ENCODE measurements at places on chromosomes 16 and 17. TPM values are rescaled to one million over a fixed set of nuclear protein-coding genes. Genes with fewer than 3 reads are reported as not detected.

Gene TEX14
- 0.55 TPM for total RNA-seq

Gene CDC6
- 141 TPM for total RNA-seq

Gene FMNL1
- total RNA-seq = 6.3 TPM

Gene CLDN7
- total RNA-seq = 174 TPM

Gene DCAF7
- total RNA-seq = 88.8 TPM

Gene TBC1D3E
- not detected for total RNA-seq

Gene JUP
- 87.9 TPM for total RNA-seq

Gene NIP7
- total RNA-seq = 72.8 TPM

Gene CHD9NB
- 2.6 TPM for total RNA-seq

- no peak for DNase-seq
Measured at GRCh38 chr16:14241631-14242030, 170.5 kb downstream of the MRTFB start.

DNA sequence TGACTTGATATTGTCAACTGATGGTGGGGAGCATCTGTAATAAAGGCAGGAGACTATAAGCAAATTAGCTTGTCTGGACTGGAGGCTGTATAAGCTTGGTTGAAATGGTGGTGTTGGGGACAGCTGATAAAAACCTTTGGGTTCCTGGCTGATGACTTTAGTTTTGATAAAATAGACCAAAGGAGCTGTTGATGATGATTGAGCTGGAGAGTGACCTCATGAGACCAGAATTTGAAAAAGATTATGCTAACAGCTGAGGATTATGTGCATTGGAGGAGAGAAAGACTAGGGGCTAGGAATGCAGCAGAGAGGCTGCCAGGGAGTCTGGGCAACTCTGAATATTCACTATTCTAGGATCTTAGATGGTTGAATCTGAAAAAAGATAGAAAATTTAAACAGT, 8.7 kb upstream of the CDC27 start:
- no peak for DNase-seq

DNA sequence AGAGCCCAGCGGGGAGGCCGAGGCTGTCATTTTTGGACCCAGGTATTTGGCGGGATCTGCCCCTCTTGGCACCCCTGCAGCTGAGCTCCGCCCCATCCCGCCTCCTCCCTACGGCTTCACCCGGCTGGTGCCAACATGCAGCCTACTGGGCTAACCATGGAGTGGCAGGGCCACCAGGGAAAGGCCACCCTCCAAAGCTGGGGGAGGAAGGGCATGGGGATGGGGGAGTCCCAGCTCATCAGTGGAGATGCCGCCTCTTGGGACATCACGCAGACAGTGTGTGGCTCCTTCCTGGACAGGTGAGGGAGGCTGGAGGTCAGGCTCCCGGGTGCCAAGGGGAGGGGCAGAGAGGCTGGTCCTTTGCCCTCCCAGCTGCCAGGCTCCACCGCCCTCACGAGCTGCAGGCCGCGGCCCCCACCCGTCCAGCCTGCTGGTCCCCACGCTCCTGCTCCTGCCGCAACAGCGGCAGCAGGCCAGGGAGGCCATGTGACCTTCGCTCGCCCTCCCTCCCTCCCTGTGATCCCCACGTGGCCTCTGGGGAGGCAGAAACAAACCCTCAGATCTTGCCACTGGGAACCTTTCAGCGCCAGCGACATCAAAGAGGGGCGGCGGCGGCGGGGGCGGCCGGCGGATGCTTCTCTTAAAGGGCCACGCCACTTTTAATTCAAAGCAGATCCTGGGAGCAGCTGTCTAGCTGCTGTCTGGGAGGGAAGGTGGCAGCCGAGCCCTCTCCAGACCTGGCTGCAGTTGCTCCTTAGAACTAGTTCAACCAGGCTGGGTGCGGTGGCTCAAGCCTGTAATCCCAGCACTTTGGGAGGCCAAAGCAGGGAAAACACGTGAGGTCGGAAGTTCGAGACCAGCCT, 6.8 kb upstream of the NOTUM start:
- peak; percentile 95 for DNase-seq

- no peak for DNase-seq
Measured at GRCh38 chr16:17224879-17225281, 245.9 kb downstream of the XYLT1 start.

GRCh38 chr16:49622421-49623402, 233.2 kb downstream of the ZNF423 start:
- DNase-seq = peak; percentile 22

DNA sequence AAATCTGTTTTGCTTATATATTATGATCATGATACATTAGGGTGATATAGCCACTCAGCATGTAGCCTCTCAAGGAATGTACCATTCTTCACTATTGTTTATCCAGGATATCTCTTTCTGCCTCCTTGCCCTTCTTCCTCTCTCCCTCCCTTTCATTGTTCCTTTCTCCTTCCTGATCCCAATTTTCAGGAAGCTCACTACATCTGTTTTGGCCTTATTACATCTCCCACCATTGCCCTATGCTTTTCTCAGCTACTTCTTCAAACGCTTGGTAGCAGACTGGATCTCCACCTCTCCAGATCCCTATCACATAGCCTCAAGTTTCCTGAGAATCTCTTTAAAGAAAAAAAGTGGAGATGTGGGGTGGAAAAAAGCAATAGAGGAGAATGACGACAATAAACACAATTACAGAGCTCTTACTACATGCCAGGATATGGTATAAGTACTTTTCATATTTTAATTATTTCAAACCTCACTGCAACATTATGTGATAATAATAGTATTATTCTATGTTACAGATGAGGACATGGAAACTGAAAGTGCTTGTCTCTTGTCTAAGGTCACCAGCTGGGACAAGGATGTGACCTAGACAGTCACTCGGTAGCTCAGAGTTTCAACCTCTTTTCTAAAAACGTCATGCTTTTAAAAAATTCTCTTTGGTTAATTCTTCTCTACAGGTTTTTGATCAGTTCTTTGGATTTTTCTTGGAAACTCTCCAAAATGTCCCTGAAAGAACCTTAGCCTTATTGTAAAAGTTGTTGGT, 959.1 kb downstream of the CDH11 start:
- DNase-seq = no peak

DNA sequence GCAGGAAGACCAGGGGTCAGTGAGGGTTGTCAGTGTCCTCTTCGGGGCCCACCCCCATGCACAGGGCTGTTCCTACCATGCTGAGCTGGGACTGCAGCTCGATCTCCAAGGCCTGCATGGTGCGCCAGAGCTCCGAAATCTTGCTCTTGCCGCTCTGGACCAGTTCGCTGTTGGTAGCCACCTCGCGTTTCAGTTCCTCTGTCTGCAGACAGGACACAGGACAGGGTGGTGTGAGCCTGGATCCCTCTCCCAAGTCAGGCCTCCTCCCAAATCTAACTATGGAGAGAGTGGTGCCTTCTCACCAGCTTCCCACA, 90.9 kb downstream of the GOSR1 start:
- DNase-seq = no peak

DNA sequence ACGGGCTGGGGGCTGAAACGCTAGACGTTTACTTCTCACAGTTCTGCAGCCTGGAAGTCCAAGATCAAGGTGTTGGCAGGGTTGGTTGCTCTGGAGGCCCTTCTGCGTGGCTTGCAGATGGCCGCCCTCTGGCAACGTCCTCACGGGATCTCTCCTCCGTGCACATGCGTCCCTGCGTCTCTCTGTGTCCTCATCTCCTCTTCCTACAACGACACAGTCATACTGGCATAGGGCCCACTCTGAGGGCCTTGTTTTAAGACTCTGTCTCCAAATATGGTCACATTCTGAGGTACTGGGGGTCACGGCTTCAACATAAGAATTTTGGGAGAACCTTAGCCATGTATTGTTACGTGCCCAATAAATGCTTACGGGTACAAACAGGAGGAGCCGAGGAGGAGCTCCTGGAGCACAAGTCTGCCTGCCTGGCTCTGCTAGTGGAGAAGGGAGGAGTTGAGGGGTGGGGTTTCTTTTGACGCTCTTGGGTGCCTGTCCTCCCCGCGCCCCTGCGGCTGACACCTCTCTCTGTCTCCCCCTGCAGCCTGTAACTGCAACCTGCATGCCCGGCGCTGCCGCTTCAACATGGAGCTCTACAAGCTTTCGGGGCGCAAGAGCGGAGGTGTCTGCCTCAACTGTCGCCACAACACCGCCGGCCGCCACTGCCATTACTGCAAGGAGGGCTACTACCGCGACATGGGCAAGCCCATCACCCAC, 141.1 kb downstream of the NTN1 start:
- DNase-seq = peak; percentile 91

GRCh38 chr16:71293919-71294318, 4.7 kb upstream of the CMTR2 start:
- DNase-seq = no peak

DNA sequence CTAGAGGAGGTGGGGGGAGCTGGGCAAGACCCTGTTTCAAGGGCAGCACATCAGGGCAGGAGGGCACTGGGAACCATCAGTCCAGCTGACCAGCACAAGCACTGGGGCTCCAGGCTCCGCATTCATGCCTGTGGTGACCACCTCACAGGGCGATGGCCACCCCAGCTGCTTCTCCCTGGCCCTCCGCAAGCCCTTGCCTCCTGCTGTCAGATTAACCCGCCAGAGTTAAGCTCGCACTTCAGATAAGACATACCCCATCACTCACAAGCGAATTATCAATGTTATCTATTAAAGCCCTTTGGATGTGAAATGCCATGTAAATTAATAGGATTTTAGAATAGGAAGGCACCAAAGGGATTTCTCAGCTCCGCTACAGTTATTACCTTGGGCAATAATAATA, 105.0 kb downstream of the CCDC182 start:
- no peak for DNase-seq

- no peak for DNase-seq
Measured at GRCh38 chr17:4920351-4921048, 11.6 kb upstream of the GP1BA start.

- DNase-seq = peak; percentile 43
Measured at GRCh38 chr16:56932721-56933619, 1.0 kb downstream of the HERPUD1 start.

DNA sequence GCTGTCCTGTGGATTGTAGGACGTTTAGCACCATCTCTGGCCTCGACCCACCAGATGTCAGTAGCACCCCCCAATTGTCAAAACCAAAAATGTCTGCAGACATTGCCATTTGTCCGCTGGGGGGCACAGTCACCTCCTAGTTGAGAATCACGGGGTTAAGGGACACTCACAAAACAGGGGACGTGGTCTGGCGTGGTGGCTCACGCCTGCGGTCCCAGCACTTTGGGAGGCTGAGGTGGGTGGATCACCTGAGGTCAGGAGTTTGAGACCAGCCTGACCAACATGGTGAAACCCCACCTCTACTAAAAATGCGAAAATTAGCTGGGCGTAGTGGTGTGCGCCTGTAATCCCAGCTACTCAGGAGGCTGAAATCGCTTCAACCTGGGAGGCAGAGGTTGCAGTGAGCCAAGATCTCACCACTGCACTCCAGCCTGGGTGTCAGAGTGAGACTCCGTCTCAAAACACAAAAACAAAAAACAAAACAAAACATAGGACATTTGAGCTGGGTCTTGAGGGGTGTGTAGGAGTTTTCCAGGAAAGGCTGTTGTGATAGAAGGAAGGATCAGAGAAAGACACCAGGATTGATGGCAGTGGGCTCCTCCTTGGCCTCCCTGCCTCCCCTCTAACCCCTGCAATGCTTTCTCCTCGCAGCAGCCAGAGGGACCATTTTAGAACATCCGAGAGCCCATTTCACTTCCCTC, 171.8 kb upstream of the GSE1 start:
- DNase-seq = no peak

DNA sequence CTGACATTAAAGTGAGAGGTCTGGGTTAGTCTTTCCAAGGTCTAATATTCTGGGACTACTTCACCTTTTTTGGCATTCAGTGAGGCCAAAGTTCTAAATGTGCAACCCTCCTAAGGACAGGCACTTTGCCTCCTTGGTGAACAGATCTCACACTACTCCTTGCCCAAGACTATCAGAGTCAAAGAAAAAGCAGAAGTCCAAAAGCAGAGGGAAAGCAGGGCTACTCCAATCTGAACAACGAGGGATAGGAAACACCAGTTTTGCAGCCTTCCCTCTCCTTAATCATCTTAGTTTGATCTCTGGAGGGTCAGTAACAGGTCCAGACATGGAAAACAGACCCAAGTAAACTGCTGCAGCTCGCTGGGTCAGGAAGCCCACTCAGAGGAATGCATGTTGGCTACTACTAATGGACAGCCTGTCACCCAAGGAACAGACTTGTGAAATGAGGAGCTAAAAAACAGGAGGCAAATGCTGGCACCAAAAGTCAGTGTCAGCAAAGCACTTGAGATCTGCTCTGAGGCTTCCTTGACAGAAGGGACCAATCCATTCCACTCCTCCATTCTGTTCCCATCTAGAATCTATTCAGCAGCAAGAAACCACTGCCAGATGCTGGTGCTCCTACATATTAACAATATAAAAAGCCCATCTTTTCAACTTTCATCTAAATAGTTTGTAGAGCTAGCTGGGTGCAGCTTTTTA, 29.9 kb downstream of the DCUN1D3 start:
- no peak for DNase-seq

GRCh38 chr17:51275381-51275780, 15.0 kb downstream of the UTP18 start:
- DNase-seq = no peak

DNA sequence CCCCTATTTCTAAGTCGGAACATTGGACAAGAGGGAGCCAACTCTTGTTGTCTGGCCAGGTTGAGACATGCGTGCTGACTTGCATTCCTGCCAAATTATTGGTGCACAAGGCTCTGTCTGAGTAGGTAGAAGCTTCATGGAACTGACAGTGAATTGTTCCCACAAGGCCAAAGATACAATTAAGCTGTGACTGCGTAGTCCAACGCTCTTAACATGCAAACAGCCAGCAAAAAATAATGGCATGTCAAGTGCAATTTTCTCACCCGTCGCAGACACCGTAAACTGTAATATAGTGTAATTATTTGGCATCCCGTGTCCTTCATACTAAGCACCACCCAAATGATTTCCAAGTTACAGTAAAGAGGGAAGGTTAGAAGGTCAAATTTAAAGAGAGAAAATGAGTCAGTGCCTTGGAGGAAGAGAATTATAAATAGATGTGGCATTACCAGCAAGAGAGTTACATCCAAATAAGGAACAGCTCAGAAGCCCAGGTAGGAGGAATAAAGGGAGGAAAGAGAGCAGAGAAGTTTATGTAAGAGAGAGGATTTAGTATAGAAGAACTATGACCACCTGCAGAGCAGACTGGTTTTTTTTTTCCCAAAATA, 21.8 kb downstream of the CDH8 start:
- DNase-seq = no peak

- DNase-seq = no peak
Measured at GRCh38 chr16:87765473-87765775, 362 bp downstream of the KLHDC4 start.

All from H9 (cell line).